Cardiac muscle cell (in vitro differentiated cells and primary cell): ENCODE measurements at places on chromosomes 7 and 10.
A peak's percentile ranks its signal among the peaks of the same experiment; 100 is the strongest.

GRCh38 chr7:41257660-41258059, 445.2 kb downstream of the INHBA start:
- DNase-seq, result no peak

DNA sequence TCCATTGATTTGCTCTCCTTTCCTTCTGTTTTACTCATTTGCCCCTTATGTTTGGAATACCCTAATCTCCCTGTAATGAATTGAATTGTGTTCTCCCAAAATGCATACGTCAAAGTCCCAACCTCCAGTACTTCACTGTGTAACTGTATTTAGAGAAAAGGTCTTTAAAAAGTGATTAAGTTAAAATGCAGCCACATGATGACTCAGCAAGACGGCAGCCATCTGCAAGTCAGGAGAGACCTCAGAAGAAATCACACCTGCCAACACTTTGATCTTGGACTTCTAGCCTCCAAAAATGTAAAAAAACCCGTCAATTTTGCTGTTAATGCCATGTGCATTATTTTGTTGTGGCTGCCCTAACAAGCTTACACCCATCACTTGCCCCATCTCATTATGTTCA, 85.3 kb upstream of the PCLO start:
- no peak for DNase-seq

GRCh38 chr7:157940497-157940896, 603.7 kb downstream of the DNAJB6 start:
- DNase-seq, result no peak

GRCh38 chr7:31702354-31702753, 15.3 kb downstream of the PPP1R17 start:
- no peak for DNase-seq

DNA sequence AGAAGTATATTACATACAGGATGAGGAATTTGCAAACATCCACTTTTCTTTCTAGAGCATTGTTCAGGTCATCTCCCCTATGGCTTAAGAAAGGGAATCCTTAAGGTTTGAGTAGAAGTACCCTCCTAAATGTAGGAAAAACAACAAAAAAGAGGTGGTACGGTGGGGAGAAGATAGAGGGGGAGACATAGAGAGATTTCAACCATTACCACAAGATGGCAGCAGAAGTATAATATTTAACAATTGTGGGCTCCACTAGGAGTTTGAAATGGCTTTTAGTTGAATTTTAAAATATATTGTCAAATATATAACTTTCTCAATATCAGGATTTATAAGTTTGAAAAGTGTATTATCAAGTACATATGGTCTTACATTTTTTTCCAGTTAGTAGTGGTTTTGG, 72.7 kb upstream of the PRKG1 start:
- peak; percentile 56 for DNase-seq
